Right renal pelvis (tissue), 4 donors: ENCODE measurements at places on chromosomes 6 and 20. TPM values are rescaled to one million over a fixed set of nuclear protein-coding genes. Genes with fewer than 3 reads are reported as not detected.

- DNase-seq: no peak
Observed at GRCh38 chr6:120108061-120108795, 758.7 kb upstream of the MAN1A1 start.

DNA sequence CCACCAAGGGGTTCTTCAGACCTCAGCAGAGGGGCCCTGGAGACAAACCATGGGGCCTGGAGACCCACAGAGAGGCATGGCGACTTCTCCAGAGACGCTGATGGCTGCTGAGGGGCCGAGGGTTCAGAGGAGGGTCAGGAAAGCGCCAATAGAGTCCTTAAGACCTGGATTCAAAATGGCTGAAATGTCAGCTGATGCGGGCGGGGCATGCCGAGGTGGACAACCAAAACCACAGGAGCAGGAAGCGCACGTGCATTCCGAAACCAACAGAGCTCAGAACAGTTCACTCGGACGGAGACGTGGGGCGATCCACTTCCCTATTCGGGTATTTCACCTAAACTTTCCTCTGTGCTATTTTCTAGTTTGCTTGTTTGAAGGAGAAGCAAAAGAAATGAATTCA lies 99.9 kb upstream of the RIN2 start:
- DNase-seq: no peak

- DNase-seq: peak; percentile 23
Observed at GRCh38 chr6:28789553-28790083, 134.2 kb downstream of the TRIM27 start.

DNA sequence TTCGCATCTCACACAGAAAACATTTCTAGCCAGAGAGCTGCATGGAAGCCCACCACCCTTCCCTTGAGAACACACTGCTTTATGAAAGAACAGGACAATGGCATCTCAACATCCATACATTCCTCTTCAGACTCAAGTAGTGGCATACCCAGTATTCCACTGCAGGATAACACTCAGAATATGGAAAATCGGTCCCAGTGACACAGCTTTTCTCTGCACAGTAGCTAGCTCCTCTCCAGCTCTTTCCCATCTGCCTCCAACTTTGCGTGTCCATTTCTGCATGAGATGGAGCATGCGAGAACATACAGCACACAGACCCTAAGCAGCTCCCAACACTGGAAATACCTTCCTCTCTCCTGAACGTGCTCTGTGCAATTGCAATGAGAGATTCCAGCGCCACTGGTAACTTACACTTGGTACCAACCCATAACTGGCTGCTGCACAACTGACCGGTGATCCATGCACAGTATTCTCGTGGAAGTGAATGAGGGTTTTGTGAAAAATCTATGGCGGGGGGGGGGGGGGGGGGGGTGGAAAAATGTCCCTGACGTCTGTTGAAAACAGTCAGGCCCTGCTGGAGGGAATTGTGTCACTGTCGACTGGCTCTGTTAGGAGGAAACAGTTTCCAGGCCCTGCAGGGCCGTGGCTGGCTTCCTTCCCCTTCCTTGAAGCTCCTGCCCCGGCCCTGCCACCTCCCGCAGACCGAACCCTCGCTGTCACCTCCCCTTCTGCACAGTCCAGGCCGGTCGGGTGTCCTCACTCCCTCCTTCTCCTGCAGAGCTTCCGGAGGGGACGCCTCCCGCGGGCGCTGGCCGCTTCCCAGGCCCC lies 265.9 kb upstream of the QKI start:
- DNase-seq: no peak

DNA sequence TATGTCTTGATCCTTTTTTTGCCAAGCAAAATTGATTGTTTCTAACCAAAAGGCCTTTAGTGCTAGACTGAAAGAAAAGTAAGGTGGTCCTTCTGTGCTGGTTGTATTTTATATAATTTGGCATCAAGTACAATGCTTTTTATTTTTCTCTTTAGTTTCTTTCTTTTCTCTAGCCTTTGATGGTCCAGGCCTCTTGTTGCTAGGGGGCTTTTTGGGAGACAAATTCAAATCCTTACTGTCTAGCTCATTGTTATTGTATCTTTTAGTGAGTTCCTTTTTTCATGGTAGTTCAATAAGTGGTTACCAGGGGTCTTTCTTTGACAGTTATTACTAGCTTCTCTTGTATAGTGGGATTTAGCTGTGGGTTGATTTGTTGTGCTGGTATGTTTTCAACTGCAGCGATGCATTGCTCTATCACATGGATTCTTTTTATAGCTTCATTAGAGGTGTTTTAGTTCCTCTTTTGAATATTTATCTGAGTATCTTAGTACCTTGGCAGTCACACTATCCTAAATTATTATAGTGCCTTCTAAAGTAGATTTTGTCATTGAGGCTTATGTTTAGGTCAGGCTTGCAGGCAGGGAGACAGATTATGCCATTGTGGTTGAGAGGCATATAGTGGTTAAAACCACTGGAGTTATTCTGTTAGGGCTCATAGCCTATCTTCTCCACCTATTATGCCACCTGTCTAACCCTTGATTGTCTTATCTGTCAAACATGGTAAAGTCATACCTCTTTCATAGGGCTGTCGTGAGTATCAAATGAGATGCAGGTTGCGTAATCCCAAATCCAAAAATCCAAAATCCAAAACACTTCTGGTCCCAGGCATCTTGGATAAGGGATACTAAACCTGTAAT lies 49.5 kb downstream of the KCNS1 start:
- DNase-seq: no peak

GRCh38 chr20:47775039-47775438 lies 10.2 kb downstream of the SULF2 start:
- DNase-seq: no peak

GRCh38 chr20:23753194-23753548 lies 2.4 kb upstream of the CST1 start:
- DNase-seq: no peak

- DNase-seq: no peak
Observed at GRCh38 chr20:25292176-25292891, 44.4 kb downstream of the PYGB start.

- DNase-seq: no peak
Observed at GRCh38 chr6:155078331-155078745, 83.2 kb downstream of the TIAM2 start.

GRCh38 chr6:121855521-121855920 lies 420.1 kb downstream of the GJA1 start:
- DNase-seq: no peak

DNA sequence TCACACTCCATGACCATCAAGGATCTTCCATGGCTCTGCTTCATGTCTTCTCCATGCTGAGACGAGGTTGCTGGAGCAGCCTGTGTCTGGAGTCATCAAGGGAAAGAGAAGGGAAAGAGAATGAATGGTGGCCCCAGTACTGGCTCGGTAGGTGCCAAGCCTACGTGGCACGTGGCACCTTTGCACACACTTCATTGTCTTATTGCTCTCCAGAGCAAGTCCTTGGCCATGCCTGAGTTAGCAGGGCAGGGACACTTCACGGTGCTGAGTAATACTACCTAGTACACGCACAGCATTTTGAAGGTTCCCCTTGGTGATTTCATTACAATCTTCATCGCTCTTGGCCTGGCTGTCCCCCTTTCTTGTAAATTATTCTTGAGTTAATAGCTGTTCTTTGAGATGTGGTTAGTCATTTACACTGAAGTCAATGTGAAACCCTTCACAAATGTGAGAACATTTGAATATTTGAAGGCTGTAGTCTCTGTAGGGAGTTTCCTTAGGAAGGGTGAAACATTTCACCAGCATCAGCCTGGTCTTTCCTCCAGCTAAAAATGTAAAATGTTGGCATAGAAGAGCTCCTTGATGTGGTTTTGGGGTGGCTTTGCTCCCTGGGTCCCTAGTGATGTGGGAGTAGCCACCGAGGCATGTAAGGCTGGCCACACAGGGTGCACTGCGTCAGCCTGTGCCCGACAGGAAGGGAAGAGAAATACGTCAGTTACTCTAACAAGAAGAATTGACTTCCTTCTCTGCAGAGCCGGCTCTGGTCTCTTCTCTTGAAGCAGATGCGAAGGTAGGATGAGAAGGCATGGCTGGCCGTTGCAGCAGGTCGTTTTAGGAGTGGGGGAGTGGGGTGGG lies at the start of gene SYTL3:
TSS of gene SYTL3 (plus strand) at position 766 of the 855 bp plus-strand sequence. CDS start 13,215 bp downstream, outside the sequence.
- DNase-seq: no peak

DNA sequence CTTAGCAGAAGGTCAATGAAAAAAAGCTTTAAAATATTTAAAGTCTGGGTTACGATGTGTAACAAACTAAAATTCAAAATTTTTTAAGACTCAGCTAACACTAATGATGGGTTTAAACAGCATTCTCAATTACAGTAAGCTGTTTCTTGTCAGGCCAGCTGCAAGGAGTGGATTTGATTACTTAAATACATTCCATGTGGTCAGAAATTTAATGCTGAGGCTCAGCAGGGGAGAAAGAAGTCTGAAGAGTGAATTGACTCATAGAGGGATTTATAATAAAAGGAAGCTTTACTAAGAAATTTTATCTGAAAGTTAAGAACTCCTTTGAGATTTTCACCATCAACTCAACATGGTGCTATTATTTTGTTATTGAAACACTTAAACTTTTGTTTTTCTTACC lies 398.6 kb downstream of the KHDRBS2 start:
- no peak for DNase-seq

DNA sequence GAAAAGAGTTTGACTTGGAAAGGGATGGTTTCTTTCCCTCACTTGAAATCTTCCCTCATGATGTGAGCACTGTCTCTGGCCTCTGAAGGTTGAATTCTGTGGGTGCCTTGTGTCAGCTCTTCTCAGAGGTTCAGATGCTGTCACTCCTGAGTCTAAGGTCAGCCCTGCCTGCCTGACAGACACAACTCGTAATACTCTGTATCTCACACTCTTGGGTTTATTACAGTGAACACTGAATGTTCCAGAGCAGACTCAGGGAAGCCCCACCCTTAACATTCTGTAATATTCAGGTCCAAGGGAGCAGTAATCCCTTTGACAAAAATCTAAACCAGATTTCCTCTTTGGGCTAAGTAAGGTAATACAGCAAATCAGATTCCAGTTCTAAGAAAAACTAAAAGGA lies 837.8 kb downstream of the QKI start:
- no peak for DNase-seq

Gene F13A1
- 14.2 TPM for polyA plus RNA-seq

Gene RFX6
- 0.03 TPM for polyA plus RNA-seq

Gene RNF144B
- 15.7 TPM for polyA plus RNA-seq

Gene CALHM6
- polyA plus RNA-seq: 4.7 TPM
